MG63 (cell line): ENCODE measurements at places on chromosomes 7 and 10. TPM values are rescaled to one million over a fixed set of nuclear protein-coding genes. Genes with fewer than 3 reads are reported as not detected.

Gene GDF2
- not detected in 2 replicates for total RNA-seq

Gene KCNMA1
- 40.8 and 58.6 TPM in 2 replicates for total RNA-seq

Gene POLR3A
- total RNA-seq: 12.9 and 21.8 TPM in 2 replicates

Gene TMEM273
- not detected in 2 replicates for total RNA-seq

Gene VAX1
- not detected in 2 replicates for total RNA-seq

Gene LRRD1
- total RNA-seq: not detected in 2 replicates

Gene TRIM50
- total RNA-seq: not detected in 2 replicates

Gene CROT
- 3.3 and 4.5 TPM in 2 replicates for total RNA-seq

Gene SNCG
- total RNA-seq: 6.2 and 7.6 TPM in 2 replicates
